NCI-H526 treated with DMSO at 0.1 percent for 48 hours (cell line): ENCODE measurements at places on chromosomes 16 and 17.

DNA sequence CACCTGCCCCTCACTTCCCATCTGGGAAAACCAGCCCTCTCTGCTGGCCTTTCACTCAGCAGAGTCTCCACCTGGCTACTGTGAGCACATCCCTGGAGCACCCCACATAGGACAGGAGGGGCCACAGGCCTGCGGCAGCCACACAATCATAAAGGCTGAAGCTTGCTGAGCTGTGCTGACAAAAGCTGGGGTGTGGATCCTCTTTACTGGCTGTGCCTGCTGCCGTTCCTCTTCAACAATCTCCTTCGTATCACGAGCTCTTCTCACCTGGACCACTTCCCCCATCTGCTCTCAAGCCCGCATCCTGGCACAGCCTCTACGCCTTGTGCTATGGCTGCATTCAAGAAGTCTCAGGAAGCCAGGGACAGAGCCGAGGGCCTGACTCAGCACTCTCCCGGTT, 86.1 kb downstream of the ZNF778 start:
- no peak for DNase-seq

DNA sequence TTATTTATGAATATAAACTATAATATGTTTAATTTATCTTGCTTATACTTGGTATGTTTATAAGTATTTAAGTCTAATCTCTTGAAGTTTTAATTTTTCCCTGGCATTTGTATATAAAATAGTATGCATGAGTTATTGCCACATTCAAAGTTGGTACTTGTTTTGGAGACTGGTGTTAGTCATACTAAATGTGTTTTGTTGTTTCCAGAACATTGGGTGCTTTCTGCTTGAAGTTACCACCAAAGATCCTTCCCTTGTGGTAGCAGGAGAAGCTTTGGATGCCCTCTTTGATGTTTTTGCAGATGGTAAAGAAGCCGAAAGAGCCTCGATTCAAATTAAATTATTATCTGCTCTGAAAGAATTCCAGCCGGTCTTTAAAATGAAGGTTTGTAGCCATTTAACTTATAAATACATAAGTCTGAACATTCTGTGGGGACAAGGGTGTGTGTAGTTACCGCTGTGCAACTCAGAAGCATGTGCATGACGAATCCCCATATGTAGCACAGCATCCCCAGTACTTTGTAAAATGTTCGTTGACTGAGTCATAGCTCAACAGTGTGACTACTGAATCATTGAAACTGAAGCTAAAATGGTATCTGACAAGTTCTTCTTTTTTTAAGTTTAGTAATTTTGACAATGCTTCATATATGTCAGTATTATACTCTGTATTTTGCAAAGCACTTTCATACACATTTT, 36.4 kb downstream of the HEATR3 start:
- DNase-seq: no peak

DNA sequence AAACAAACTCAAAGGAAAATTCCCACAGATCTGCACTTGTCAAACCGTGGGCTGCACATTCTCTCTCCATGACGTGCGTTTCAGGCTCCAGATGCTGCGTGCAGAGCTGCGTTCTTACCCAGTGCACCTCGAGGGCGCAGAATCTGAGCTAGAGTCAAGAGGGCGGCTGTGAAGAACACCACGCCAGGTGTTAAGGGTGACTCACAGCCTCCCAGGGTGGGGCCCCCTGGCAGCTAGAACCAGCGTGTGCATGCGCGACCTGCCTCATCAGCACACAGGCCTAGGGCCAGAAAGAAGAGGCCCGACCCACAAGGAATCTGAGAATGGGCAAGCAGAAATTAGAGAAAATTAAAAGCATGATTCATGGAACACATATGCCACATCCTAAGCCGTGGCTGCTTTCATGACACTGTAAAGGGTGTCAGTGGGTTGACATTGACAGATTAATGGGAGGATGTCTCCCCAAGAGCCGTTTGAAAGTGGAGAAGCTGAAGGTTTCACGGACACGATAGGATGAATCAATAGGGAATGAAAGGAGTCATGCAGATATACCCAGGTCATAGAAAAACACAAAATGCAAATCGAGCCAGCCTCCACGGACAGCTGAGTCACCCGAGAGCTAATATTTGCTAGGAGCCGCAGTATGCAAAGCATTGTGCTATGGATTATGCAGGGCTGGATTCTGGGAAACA, 29.0 kb downstream of the MARCHF10 start:
- DNase-seq: peak; percentile 97

DNA sequence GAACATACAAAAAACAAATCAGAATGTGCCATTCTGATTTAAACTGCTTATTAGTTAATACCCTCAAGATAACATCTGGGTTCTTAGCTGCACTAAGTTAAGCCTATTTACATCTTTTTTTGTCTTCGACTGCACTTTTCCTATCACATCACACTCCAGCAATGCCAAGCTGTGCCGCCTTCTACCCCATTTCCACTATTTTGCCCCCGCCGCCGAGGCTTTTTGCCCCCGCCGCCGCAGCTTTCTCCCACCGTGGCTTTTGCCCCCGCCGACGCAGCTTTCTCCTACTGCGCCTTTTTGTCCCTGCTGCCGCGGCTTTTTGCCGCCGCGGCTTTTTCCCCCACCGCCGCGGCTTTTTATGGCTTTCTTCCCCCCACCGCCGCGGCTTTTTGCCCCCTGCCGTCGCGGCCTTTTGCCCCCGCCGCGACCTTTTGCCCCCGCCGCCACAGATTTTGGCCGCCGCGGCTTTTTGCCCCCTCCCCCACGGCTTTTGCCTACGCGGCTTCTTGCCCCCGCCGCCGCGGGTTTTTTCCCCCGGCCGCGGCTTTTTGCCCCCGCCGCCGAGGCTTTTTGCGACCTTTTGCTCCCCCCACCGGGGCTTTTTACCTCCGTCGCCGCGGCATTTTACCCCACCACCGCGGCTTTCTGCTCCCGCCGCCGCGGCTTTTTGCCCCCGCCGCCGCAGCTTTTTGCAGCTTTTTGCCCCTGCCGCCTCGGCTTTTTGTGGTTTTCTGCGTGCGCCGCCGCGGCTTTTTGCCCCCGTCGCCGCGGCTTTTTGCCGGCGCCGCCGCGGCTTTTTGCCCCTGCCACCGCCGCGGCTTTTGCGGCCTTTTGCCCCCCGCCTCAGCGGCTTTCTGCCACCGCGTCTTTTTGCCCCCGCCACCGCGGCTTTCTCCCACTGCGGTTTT, 331.4 kb upstream of the WSB1 start:
- DNase-seq: no peak

- DNase-seq: no peak
Observed at GRCh38 chr17:22277595-22277994, 585.3 kb downstream of the KCNJ18 start.

DNA sequence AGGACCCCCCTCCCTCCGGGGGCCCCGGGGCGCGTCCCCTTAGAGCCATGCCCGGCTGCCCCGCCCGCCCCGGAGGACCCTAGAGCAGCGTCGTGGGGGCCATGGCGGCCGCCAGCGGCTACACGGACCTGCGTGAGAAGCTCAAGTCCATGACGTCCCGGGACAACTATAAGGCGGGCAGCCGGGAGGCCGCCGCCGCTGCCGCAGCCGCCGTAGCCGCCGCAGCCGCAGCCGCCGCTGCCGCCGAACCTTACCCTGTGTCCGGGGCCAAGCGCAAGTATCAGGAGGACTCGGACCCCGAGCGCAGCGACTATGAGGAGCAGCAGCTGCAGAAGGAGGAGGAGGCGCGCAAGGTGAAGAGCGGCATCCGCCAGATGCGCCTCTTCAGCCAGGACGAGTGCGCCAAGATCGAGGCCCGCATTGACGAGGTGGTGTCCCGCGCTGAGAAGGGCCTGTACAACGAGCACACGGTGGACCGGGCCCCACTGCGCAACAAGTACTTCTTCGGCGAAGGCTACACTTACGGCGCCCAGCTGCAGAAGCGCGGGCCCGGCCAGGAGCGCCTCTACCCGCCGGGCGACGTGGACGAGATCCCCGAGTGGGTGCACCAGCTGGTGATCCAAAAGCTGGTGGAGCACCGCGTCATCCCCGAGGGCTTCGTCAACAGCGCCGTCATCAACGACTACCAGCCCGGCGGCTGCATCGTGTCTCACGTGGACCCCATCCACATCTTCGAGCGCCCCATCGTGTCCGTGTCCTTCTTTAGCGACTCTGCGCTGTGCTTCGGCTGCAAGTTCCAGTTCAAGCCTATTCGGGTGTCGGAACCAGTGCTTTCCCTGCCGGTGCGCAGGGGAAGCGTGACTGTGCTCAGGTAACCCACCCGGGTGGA, 759 bp downstream of the ALKBH5 start:
- no peak for DNase-seq

DNA sequence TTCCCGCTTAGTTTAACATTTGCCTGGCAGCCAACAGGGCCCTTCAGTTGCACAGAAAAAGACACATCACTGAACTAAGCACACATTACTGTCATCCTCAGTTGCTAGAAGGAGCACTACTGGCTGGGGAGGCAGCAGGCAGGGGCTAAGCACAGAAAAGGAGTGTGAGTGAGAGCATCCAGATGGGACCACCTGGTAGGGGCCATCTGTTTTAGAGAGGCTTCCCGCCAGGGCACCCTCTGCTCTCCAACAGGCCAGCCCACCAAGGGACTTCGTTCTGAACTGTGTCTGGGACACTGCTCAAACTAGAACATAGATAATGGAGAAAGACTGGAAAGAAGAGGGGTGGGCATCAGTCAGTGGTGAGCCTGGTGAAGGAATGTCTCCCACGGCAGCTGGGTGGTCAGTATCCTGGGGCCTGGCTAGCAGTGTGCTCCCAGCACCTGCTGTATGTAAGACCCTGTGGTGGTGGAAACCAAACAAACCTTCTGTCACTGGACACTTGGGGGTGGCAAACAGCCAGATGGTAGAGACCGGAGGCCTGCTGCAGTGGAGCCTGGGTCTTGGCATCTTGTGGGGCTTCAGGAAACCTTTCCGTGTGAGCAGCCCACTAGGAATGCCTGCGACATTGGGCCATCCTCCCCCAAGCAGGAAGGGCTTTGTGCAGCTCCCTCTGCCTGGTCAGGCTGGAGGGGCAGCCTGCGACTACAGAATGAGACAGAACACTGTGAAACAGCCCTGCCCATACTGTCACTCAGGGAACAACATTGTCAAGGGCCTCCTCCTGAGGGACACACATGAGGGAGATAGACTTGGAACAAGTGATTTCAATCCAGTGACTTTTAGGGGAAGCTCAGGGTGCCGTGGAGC, 12.8 kb upstream of the RANGRF start:
- no peak for DNase-seq

DNA sequence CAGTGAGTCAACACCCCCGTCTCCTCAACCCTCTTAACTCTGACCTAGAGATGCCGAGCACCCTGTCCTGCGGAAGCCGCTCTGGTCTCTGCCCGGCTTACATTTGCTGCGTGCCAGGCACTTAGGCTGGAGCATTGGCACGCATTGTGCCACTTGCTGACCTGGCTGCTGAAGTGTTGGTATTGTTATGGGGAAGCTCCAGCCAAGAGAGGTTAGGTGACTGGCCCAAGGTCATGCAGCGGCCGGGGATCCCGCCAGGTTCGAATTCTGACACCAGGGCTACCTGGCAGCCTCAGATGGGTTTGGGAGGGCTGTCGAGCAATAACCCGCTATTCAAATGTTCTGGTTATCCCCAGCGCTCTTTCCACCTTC, 5.0 kb upstream of the HSD17B1 start:
- no peak for DNase-seq

GRCh38 chr16:67148656-67149275, 2.0 kb downstream of the B3GNT9 start:
- DNase-seq: no peak

DNA sequence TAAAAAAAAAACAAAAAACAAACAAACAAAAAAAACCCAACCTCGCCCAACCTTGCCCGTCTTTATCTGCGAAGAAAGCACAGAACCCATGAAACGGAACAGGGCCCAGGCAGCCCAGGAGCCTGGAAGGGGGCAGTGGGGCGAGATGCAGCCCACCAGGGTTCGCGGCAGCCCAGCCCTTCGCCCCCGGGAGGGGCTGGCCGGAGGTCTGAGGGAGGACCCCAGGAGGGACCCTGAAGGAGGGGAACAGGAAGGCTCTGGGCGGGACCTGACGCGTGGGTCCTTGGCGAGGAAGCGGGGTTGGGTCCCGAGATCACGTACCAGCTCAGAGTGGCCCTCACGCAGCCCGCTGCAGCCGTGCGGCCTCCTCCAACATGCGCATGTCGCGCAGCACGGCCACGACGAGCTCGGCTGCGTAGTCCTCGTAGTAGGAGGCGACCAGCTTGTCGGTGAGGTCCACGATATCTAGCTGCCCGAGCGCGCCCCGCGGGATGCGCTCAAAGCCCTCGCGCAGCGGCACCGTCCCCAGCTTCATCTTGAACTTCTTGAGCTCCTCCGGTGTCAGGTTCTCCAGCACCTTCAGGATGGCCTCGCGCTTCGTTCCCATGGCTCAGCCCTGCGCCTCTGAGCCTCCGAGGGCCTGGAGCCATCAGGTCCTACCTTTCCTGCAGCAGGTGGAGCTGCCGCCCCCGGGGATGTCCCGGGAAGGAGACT, at the start of gene PYDC1:
Gene PYDC1, minus strand, starts transcription at position 714 of the 714 bp plus-strand sequence. Its CDS starts 107 bp downstream, at position 607.
- DNase-seq: no peak

- DNase-seq: no peak
Observed at GRCh38 chr17:27491713-27492190, 35.5 kb downstream of the KSR1 start.
